ENCODE measurements at places on chromosomes 12 and 14.

DNA sequence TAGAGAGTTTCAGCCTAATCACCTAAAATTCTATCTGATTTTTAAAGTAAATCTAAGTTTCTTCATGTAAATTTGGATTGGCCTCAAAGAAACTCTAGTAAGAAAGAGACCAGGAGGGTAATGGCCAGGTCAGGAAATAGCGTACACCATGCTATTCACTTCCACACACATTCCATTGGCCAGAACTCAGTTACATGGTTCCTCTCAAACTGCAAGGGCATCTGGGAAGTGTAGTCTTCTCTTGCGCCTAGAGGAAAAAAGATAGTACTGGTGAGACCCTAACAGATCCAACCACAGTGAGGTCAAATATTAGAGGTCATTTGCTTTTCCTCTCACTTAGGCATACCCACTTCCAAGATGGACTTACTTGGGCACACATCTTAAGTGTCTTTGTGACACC, 39.1 kb downstream of the MBIP start:
- no peak for DNase-seq

DNA sequence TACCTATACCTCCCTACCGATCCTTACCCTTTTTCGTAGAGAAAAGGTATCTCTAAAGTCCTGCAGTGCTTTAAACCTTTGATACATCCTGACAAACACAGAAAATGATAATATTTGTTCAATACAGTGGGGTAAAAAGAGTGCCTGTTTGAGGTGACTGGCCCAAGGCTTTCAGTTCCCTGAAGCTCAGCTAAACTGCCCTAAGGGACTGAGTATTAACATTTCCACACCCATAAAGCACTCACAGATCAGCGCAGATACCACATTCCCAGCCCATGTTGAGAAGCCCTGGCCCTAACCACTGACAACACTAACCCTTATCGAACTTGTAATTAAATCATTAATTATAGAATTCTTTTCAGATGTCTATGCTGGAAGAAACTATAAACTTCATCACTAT, 108.7 kb downstream of the DIP2B start:
- DNase-seq = no peak

DNA sequence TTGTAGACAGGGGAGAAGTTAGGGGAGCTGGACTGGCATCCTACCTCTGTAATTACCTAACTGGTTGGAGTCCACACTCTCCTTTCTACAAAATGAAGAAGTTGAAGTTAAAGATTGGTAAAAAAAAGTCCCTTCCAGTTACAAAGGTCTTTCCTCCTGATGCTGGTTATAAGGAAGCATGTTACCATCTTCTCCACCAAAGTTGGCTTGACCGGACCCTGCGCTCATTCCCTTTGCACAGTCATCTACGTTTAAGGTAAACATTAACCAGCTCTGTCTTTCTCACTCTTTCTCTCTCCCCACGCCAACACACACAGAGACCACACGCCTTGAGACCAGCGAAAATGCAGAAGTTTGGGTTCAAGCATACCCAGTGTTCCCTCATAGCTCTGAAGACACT, 11.9 kb downstream of the FBLN5 start:
- no peak for DNase-seq

GRCh38 chr12:101750152-101750551, 10.9 kb upstream of the SYCP3 start:
- DNase-seq = no peak

GRCh38 chr14:90274808-90275457, 18.6 kb downstream of the PSMC1 start:
- DNase-seq = no peak

DNA sequence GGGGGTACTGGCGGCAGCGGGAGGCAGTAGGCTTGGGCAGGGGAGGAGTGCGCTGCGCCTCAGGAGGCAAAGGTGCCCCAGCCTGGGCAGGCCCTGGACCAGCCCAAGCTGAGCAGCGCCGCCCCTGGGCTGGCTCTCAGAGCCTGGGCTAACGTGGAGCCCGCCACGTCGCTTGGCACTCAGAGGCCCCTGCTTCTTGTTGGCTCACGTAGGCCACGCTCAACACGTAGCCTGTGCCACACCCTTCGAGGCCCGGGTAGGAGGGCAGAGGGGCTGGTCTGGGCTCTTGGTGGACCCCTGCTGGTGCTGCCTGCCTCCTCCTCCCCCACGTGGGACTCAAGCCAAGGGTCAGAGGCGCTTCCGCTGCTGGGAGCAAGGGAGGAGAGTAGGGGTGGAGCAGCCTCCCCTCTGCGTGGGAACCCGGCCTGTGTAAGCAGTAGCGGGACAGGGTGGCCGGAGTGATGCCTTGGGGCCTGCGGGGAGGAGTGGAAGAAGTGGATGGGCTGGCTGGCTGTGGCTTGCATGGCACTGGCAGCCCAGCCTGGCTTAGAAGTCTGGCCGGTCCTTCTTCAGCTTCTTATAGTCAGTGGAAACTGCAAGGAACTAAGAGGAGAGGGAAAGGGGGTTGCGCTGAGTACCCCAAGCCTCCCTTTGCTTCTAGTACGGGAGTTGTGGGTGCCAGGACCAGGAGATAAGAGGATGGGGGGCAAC, 5.7 kb downstream of the SHMT2 start:
- no peak for DNase-seq

DNA sequence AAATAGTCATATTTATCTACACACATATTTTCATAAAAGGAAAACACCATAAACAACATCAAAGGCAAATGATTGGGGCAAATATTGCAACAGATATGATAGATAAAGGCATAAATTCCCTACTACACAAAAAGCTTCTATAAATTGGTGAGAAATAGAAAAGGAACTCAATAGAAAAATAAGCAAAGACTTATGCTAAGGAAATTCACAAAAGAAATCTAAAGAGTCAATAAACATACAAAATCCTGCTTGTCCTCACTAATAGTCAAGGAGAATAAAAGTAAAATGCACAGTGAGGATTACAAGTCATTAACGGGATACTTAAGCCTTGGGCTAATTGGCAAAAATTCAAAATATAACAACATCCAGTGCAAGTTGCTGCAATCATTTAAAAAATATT, 30.3 kb downstream of the CCDC59 start:
- DNase-seq = no peak

DNA sequence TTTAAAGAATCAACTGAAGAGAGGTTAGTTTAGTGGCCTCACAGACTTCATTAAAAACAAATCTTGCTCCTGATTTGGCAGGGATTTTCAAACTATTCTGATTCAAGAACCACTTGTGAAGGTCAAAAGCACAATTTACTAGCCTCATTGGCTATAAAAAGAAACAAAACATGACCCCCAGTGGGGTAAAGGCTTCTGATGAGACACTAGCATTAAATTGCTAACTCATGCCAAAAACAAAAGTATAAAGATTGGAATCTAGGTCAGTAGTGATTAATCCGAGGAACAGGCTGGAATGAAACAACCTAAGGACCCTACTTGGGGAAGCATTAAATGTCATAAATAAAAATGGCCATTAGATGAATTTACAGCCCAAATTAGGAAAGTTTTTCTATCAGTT, 312.3 kb downstream of the PAWR start:
- no peak for DNase-seq

DNA sequence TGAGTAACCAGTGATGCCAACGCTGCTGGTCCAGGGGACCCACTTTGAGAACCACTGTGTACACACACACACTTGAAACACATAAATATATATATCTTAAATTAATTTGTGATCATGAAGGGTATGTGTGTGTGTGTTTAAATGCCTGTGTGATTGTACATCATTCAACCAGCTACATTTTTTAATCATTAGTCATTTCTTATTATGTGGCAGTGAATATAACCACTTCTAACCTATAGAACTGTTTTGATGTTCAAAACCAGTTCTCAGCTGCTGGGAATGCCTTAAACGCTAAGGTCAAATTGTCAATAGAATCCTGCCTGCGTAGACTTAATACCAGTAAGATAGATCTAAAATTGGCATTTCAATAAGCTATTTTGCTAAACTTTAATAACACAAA, 330.0 kb downstream of the SYT1 start:
- no peak for DNase-seq

DNA sequence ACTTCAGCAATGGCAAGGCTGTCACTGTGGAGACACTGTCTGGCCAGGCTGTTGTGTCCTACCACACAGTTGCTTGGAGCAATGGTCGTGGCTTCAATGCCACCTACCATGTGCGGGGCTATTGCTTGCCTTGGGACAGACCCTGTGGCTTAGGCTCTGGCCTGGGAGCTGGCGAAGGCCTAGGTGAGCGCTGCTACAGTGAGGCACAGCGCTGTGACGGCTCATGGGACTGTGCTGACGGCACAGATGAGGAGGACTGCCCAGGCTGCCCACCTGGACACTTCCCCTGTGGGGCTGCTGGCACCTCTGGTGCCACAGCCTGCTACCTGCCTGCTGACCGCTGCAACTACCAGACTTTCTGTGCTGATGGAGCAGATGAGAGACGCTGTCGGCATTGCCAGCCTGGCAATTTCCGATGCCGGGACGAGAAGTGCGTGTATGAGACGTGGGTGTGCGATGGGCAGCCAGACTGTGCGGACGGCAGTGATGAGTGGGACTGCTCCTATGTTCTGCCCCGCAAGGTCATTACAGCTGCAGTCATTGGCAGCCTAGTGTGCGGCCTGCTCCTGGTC, 4.3 kb downstream of the LRP10 start:
- no peak for DNase-seq

GRCh38 chr14:53893374-53893773, 63.3 kb downstream of the BMP4 start:
- DNase-seq = no peak

- no peak for DNase-seq
These were observed 25.5 kb upstream of the FRMD6 start for GRCh38 chr14:51626185-51626584.

DNA sequence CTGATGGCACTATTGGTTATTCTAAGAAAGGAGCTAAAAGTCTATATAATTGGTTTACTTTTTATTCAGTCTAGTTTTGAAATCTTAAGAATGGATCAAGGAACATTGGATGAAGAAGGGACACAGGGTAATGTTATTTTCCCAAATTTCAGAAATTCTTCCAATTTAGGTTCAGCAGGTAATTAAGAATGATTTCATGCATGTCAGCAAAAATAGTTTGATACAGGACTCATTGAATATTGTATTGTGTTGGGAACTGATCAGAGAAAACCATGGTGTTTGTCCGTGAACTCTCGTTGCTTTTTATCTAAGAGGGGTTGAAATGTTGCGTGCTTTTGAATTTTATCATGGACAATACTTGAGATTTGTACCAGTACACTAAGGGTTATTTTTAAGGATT, 58.6 kb downstream of the PDE3A start:
- no peak for DNase-seq

DNA sequence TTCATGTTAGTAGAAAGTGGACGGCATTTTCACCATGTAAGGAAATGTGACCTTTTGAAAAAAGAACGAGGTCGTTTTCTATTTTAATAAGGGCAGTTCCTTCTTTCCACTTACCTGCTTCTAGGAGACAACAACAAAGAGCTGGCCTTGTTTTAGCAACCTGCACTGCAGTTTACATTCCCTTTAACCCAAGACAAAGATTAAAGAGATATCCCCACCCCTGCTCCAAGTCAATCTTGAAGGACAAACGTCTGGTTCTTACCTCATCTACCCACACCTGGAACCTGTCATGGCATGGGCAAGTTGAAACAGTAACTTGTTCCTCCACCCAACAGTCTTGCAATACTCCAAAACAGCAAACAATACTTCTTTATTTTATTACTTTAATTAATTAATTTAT, 32.7 kb downstream of the ZCCHC8 start:
- DNase-seq = no peak

- peak; percentile 75 for DNase-seq
These were observed 13.7 kb downstream of the COL2A1 start for GRCh38 chr12:47990351-47991105.

GRCh38 chr12:5429741-5430557, 2.0 kb upstream of the NTF3 start:
- DNase-seq = no peak

DNA sequence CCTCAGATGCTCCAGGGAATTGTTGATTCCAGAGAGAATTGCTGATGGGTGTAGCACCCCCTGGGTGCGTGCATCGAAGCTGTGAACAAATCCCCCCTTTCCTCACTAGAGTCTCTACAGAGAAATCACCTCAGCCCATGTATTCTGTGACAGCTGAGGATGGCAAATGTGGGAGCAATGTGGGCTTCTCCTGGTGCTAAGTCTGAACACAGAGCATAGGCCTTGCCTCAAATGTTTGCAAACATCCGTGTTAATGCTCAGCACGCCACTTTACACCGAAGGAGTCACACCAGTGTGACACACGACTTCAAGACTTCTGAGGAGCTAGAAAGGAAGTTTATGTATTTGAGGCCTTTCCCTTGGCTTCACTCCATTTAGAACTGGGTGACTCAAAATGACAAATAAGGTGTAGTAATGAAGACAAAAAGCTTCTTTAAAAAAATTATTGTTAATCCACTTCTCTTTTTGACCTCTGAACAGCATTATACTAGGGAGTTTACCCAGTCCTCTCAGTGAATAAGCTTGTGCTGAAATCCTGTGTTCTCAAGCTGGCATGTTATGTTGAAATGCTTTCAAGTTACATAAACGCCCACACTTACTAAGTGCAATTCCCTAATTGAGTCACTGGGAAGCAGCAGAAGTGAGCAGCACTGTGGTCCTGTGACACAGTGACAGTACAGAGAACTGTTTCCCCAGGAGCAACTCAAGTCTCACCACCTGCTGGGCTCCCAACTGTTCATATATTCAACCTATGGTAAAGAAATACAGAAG, 92.9 kb downstream of the FAR2 start:
- DNase-seq = peak; percentile 47

- DNase-seq = no peak
These were observed 15.4 kb downstream of the GLTP start for GRCh38 chr12:109864916-109865315.

DNA sequence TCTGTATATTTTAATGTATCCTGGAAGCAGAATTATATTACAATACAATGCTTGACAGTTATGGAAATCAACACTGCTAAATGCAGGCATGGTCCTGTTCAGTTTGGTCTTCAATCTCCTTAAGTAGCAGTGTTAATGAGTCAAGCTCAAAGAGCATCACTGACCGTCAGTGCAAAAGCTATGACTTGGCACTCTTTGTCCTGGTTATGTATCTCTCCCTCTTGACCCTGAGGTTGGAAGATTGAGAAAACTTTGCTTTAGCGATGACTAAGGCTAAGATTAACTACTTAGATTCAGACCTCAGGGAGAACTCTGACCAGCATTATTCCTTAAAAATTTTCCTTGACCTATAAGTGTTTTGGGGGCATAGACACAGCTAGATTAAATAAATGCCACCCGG, 10.9 kb downstream of the CLEC7A start:
- DNase-seq = no peak

DNA sequence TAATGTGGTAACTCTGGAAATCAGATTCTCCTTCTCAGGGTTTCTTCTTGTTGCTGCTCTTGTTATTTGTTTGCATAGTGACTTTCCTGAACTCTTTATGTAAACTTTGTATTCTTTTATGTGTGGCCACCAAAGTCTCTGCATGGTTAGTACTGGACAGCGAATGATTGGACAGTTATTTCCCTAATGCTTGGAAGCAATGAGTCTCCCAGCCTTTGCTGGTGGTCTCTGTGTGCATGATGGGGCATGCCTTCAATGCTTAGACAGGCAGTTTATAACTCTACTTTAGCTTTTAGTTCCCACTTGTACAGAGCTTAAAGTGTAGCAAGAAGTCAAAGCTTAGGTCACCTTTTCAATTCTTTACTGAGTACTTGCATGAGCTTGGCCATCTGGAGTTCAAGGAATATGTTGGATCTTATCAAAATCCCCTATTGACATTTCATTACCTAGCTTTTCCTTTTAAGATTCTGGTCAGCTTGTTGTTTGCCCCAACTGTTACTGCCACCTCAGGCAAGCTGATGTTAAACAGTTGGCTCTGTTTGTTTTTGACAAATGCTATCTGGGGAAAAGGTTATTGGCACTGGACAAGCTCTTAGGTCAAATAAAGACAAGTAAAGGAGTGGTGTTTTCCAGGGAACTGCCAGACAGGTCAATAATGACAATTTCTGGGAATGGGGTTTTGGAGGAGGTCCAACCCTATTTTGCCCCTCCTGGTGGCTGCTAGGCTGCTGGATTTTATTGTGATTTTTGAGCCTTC, 12.3 kb downstream of the CCDC91 start:
- no peak for DNase-seq

Measured in GM20000 (cell line).